Lower leg skin (tissue), 4 donors: ENCODE measurements at places on chromosomes 3 and 15. TPM values are rescaled to one million over a fixed set of nuclear protein-coding genes. Genes with fewer than 3 reads are reported as not detected.

The ISG20 gene
- 12.8 TPM for total RNA-seq

GRCh38 chr15:51023499-51023898 lies 71.2 kb downstream of the TNFAIP8L3 start:
- no peak for DNase-seq

- DNase-seq: no peak
Observed at GRCh38 chr3:171454041-171454440, 6.2 kb downstream of the TNIK start.

DNA sequence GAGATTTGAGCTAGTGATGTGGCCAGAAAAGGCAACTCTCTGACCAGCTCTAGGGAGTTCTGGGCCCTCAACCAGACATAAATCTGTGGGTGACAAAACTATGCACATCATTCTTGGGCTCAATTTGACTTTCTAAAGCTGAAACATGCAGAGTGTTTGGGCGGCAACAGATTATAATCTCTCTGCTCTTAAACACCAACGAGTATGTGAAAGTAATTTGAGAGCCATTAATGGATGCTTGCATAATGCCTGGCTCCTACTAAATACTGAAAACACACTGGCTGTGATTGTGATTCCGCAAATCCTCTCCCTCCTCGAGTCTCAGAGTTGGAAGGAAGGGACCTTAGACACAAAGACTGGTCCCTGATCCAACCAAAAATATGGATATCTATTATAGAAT lies 186.7 kb downstream of the UACA start:
- DNase-seq: no peak

DNA sequence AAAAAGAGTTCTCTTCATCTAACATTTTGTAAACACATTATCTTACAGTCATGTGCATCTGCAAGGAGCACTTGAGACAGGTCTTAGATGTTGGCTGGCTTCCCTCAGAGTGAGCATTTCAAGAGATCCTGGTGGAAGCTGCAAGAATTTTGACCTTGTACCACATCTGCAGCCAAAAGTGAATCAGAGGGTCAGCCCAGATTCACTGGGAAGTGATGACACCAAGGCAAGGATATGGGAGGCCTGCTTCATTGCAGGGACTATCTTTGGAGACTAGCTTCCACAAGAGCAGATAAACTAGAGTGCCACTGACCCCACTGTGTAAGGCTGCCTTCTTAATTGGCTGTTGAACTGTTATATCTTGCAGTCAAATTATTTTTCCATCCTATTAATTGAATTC lies 21.3 kb upstream of the GADL1 start:
- no peak for DNase-seq

DNA sequence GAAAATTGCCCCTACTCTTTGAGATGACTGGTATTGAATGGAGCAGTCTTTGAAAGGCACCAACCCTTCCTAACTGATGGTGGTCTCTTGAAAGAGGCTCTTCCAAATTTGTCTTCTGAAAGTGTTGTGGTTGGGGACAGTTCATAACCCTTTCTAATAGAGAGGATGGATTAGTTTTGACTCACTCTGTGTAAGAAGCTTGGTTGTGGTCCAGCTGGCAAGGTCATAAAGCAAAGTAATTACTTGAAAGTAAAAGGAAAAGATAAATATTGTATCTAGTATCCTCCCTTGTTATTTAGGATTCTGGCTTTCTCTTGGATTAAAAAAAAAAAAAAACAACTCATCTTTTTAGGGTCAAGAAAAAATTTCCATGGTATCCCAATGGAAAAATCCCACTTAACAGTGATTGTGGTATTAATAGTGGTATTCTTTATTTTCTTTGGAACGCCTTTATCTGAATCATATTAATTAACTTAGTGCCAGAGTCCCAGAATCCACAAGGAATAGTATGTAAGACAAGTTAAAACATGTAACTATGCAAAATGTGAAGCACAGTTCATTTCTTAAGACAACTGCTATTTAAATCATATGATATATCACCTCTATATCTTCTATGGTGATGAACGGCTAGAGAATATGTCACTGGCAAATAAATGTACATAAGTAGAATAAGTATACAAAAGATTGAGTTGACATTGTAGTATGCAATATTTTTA lies 469.3 kb upstream of the CDIN1 start:
- DNase-seq: no peak
